ENCODE measurements at places on chromosomes 7 and 10.

GRCh38 chr7:1323178-1324027 is 90.7 kb downstream of the UNCX start:
- DNase-seq = no peak

DNA sequence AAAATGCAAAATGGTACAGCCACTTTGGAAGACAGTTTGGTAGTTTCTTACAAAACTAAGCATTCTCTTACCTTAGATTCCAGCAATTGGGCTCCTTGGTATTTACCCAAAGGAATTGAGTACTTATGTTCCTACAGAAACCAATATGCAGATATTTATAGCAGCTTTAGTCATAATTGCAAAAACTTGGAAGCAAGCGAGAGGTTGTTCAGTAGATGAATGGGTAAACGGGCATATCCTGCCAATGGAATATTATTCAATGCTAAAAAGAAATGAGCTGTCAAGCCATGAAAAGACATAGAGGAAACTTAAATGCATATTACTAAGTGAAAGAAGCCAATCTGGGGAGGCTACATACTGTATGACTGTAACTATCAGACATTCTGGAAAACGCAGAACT is 926.7 kb downstream of the TYW1 start:
- DNase-seq = no peak

DNA sequence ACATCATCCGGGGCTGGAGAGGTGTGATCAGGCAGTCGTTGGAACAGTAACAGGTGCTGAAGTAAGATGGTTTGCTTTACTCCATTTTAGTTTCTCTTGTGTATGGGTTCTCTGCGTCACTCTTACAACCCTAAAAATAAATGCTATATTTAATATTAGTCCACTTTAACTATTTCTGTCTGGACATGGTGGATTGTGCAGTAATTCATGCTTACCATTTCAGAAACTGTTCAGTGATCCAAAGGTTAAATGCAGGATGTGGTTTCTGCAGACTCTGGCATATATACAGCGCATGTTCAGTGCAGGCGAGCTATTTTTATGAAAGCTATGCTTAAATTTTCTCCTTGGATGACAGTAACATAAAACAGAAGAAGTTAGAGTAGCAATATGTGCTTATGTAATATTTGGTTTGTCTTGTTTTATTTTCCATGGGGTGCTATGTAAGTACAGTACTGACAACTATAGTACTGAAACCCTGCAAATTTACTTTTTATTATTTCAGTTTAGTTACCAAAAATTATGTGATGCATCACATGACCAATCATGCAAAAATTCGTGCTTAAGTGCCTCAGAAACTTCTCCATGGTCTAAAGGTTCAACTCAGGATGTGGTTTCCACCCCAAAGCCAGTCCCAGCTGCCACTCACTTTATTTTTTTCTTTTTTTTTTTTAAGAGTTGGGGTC is 46.6 kb upstream of the GRID1 start:
- DNase-seq = no peak

DNA sequence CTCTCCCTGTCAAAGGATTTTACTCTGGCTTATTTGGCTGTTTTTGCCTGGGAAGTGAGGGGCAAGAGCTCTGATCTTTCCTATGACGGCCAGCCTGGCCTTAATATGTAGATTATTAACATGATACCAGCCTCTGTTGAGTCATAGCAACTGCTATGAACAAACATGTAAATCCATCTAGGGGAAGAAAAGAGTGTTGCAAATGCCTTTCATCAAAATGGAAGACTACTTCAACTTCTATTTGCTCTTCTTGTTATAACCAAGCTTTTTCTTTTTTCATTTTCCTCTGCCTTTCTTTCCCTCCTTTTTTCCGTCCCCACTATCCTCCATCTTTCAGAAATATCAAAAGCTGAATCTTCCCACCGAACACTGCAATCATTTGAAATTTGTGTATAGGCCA is 46.6 kb downstream of the BTRC start:
- no peak for DNase-seq

GRCh38 chr7:45088821-45089340 is at the start of gene NACAD:
Gene NACAD, minus strand, starts transcription at chr7:45088969. Its CDS starts 75 bp downstream, at chr7:45088894.
- DNase-seq = no peak

- DNase-seq = no peak
These were observed 336.5 kb upstream of the PRKCQ start for GRCh38 chr10:6916601-6917000.

DNA sequence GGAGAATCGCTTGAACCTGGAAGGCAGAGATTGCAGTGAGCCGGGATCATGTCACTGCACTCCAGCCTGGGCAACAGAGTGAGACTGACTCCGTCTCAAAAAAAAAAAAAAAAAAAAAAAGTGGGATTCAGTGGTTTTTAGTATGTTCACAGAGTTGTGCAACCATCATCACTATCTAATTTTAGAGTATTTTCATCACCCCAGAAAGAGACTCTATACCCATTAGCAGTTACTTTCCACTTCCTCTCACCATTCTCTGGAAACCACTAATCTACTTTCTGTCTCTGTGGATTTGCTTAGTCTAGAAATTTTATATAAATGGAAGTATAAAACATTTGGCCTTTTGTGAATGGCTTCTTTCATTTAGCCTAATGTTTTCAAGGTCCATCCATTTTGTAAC is 113.4 kb downstream of the ST7 start:
- DNase-seq = no peak

GRCh38 chr7:50276483-50276882 is 28.0 kb upstream of the IKZF1 start:
- DNase-seq = no peak

DNA sequence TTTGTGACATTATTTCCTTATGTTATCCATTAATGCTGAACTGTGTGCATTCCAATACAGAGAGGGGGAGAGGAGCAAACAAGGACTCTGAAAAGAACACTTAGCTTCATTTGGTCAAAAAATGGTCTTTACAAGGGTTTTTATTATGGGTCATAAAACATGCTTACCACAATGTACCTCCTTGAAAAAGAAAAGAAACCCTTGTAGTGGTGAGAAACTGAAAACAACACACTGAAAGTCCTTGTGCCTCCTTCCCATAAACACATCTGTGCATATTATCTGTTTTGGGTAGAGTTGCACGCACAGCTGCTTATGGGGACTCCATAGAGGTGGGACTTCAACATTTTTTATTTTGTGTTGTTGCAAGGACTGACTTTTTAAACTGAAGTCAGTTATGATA is 98.7 kb downstream of the CDK6 start:
- no peak for DNase-seq

- no peak for DNase-seq
These were observed 1544.1 kb downstream of the REEP3 start for GRCh38 chr10:65065278-65065677.

GRCh38 chr10:36281831-36282331 is 639.8 kb upstream of the FZD8 start:
- DNase-seq = no peak

DNA sequence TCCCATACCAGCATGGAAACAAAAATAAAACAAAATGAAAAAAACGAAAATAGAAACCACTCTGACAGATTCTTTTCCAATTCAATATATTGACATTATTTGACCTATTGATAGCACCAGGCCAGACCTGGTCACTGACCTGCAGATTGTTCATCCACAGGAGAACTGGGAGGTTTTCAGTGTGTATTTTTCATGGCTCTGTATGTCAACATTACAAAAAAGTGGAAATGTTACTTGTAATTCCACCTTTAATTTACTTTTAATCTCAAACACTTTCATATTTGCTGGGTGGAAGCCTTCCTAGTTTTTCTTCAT is 2.9 kb downstream of the HKDC1 start:
- no peak for DNase-seq

DNA sequence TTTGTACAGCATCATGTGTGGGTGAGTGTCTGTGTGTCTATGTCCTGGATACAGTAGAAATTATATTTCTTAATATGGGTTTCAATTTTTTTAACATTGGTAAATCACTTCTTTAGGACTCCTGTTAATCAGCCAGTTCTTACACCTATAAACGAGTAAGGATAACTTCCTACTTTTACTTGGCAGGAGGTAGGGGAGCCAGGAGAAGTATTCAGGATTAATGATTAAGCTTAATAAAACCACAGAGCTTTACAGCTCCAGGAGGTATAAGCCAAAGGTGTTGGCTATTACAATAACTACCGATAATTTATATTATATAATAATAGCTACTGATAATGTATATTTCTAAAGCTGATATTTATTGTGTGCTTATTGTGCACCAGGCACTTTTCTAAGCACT is 1.7 kb upstream of the FAM3C start:
- no peak for DNase-seq

- no peak for DNase-seq
These were observed 14.0 kb upstream of the HBP1 start for GRCh38 chr7:107154826-107155225.
